AG20443 (cell line): ENCODE measurements at places on chromosomes 16 and 17.

- peak; percentile 16 for DNase-seq
Observed at GRCh38 chr17:38508570-38508950, 80.3 kb downstream of the ARHGAP23 start.

DNA sequence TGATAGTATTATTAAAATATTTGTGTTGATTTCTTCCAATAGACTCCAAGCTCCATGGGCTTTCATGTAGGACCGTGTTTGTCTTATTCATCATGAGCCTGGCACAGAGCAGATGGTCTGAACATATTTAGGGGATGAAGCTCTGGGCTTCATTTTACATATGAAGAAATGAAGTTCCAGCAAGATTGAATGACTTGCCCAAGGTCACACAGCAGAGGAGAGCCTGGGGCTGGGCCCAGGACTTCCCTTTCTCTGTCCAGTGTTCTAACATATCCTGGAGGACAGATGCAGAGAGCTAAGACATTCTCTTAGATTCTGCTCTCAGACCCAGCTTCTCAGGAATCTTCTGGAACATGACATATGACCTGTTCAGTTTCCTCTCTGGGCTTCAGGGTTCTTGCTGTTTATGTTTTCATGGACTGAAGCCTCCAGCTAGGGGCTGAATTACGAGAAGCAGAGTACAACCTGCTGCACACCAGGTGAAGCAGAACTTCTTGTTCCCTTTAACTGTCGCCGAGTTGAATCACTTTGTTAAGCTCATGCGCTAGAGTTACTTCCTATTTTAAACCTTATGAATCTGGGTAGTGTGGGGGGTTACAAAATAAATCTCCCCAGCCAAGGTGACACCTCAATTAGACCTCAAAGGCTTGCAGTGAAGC, 53.6 kb downstream of the GPRC5B start:
- DNase-seq, result no peak

- DNase-seq, result peak; percentile 95
Observed at GRCh38 chr16:70391881-70392481, 45.3 kb downstream of the DDX19A start.

- DNase-seq, result no peak
Observed at GRCh38 chr16:55651841-55652824, 3.7 kb upstream of the SLC6A2 start.

- DNase-seq, result no peak
Observed at GRCh38 chr16:28107232-28107631, 43.7 kb upstream of the GSG1L start.
